Renal cortex interstitium (tissue), 15 donors: ENCODE measurements at places on chromosomes 2 and 18. TPM values are rescaled to one million over a fixed set of nuclear protein-coding genes. Genes with fewer than 3 reads are reported as not detected.

DNAH7 gene
- polyA plus RNA-seq = 9.7 TPM

SP5 gene
- 1.1 TPM for polyA plus RNA-seq

LCT gene
- polyA plus RNA-seq = 0.05 TPM

FOXI3 gene
- polyA plus RNA-seq = 0.12 TPM

GRCh38 chr2:240974771-240975572 lies 23.4 kb upstream of the SNED1 start:
- DNase-seq = no peak

DNA sequence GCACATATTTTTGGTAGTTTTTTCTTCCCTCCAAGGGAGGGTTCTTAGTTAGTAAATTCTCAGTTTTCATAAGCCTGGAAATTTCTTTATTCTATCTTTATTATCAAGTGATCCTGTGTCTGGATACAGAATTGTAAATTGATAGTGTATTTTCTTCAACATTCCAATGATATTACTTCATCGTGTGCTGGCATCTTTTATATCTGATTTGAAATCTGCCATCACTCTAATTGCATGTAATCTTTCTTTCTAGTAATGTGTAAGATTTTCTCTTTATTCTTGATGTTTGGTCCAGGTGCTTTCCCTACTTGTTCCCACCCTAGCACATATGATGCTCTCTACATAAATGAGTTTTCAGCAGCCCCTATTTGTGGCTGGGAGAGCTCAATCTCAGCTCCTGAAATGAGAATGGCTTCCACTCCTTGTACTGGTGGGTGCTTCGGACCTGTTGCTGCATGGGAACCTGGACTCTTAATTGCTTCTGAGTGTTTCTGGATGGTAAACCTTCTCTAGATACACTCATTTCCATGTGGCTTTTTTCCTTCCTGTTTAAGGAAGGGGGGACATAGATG lies 102.7 kb downstream of the SMIM21 start:
- DNase-seq = no peak
